ENCODE measurements at places on chromosomes 4 and X. TPM values are rescaled to one million over a fixed set of nuclear protein-coding genes. Genes with fewer than 3 reads are reported as not detected.

DNA sequence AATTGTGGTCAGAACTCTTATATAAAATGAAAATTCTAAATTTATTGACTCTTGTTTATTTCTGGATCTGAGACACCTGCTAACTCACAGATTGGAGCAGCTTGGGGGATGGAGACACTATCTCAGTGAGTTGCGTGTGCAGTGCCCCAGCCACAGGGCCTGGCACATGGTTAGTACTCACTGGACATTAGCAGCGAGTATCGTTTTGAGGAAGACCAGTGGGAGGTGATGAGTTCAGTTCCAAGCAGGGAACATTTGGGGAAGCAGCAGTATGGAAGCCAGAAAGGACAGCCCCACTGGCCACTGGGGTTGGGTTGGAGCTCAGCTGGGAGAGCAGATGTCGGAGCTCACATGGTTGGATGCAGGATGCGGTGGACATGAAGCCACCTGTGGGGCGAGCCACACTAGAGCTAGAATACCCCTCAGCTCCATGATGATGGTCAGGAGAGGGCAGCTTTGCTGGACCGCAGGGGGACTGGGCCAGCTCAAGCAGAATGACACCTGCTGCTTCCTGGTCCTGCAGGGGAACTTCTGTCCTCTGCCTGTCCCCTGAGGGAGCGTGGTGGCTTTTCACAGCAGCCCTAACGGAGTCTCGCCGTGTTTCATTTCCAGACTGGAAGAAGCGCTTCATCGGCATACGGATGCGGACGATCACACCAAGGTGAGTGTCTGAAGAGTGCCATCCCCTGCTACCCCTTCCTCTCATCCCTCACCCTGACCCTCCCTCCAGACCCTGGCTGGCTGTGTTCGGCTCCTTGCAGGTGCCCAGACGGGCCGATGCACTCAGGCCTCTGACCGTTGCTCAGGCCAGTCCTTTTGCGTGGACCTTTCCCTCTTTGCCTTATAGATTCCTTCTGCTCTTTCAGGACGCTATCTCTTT, 32.5 kb downstream of the HTRA3 start:
- H3K27me3 ChIP-seq, result no peaks in the 10 kb centered on the region
- no peak for DNase-seq
- H3K36me3 ChIP-seq, result no peaks in the 10 kb centered on the region
- H3K27ac ChIP-seq, result no peak overlapping the region

DNA sequence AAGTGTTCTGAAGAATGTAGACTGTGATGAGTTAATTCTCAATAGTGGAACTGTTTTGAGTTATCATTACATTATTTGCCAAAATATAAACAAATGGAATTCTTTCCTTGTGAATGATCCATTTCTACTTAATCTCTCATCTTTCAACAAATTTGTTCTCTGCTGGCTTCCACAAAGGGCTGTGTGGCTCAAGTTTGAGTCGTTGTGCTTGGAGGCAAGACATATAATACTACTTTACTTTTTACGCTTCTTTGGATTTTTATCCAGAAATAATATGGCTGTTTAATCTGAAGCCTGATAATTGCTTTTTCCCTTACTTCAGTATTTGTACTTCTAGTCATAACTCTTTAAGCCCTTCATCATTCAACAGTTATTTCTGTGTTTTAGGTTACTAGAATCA, 169.5 kb downstream of the ARHGAP10 start:
- DNase-seq, result peak; percentile 11
- no peak overlapping the region for H3K4me3 ChIP-seq
- H3K36me3 ChIP-seq, result peaks cover 3% of the 10 kb centered on the region
- H3K27ac ChIP-seq, result no peak overlapping the region
- peaks cover 5% of the 10 kb centered on the region for H3K4me1 ChIP-seq

DNA sequence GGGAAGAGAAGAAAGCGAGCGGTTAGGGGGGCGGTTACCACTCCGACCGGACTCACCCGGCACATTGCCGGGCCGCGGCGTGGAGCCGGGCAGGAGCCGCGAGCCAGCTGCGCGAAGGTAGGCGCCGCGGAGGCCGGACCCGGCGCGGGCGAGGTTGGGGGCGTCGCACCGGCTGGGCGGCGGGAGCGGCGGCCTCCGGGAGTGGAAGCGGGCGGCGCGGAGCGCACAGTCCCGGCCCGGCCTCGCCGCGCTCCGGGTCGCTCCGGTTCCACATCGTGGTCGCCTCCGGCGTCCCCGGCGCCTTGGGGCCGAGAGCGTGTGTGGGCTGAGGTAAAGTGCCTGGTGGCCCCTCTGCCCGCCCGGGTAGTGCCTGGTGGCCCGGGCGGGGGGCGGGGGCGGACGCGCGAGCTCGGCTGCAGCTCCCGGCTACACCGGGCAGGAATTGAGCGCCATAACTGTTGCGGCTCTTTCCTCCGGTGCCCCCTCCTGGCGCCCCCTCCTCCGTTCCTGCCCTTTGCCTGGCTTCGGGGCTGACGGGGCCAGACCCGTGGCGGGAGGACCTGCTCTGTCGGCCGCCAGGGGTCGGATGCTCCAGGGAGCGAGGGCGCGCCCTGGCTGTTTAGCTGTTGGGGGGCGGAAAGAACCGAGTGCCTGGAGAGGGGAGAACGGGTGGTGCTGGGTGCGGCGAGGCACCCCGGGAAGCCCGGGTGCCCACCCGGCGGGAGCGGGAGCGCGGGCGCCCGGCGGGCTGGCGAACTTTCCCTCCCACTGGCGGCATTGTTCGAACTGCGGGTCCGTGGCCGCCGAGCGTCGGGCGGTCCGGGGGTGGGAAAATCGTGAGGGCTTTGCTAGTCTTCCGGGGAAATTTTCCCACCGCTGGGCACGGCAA, 626 bp downstream of the JADE3 start:
- no peak overlapping the region for H3K27ac ChIP-seq
- no peaks in the 10 kb centered on the region for H3K36me3 ChIP-seq
- no peaks in the 10 kb centered on the region for H3K4me1 ChIP-seq

DNA sequence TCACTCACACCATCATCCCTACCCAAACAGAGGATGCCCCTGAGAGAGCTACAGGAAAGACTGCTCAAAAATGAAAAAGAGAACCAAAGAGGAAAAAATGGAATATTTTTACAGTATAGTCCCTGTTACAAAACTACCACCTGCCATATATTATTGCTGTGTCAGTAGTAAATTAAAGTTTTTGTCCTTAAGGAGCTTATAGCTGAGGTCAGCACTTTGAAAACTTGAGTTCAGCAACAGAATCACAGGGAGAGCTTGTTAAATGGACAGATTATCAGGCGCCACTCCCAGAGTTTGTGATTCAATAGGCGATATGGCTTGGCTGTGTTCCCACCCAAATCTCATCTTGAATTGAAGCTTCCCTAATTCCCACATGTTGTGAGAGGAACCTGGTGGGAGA, 71.9 kb upstream of the FAM9A start:
- no peak overlapping the region for H3K4me3 ChIP-seq
- no peaks in the 10 kb centered on the region for H3K36me3 ChIP-seq

FAM114A1 gene
- 272 TPM for polyA plus RNA-seq

ZAR1 gene
- polyA plus RNA-seq, result not detected

MCF2 gene
- polyA plus RNA-seq, result 0.05 TPM

ZNF630 gene
- polyA plus RNA-seq, result 0.32 TPM

Data from fibroblast of lung (primary cell).